ENCODE measurements at places on chromosomes 2 and 18.

GRCh38 chr18:74631623-74632350 is 34.1 kb downstream of the ZNF407 start:
- no peak for DNase-seq

DNA sequence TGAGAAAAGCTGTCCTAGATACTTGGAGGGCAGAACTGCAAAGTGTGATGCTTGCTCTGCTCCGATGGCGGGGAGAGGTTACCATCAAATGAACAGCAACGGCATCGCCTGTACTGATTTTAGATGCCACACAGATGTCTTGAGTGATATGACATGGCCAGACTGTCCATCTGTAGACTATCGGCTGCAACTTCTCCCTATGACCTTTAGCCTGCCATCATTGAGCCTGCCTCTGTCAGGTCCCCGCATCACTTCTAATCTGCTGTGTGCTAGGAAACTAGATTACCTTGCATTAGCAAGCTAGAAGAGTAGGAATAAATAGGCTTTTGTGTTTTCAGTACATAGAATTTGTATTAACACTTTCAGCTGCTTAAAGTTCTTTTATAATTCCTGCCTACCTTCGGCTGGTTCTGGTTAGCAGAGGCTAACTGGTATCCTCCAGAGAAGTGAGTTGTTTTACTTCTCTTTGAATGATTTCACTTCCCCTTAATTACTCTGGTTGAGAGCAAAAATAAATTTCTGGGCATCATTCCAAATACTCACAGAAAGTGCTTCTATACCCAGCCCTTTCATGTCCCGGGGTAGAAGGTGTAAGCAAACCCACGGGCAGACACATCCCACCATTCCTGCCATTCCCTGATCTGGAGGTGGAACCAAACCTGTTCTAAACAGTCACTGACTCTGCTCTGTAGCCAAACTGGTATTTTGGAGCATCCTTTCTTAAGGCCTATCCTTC is 24.0 kb downstream of the GAREM2 start:
- no peak for DNase-seq

GRCh38 chr2:15826273-15826717 is 114.1 kb upstream of the MYCN start:
- no peak for DNase-seq

DNA sequence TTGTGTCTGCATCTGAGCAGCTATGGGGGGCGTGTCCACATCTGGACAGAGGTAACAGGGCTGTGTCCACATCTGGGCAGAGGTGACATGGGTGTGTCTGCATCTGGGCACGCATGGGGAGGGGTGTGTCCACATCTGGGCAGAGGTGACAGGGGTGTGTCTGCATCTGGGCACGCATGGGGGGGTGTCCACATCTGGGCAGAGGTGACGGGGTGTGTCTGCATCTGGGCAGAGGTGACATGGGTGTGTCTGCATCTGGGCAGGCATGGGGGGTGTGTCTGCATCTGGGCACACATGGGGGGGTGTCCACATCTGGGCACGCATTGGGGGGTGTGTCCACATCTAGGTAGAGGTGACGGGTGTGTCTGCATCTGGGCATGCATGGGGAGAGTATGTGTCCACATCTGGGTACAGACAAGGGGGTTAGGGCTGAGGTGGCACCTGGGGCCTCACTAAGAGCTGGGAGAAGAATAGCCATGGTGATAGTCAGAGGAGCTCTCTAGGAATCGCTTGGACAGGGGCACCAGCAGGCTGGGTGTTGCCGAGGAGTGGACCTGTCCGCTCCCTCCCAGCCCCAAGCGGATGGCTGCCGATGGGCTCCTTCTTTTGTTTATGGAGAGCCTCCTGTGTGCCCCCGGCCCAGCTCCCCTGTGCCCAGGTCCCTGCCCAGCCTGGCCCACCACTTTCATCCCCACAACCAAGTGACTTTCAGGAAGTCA is 177.8 kb downstream of the EIPR1 start:
- DNase-seq = no peak

- DNase-seq = no peak
Observed at GRCh38 chr18:50169149-50169548, 25.8 kb downstream of the MYO5B start.

DNA sequence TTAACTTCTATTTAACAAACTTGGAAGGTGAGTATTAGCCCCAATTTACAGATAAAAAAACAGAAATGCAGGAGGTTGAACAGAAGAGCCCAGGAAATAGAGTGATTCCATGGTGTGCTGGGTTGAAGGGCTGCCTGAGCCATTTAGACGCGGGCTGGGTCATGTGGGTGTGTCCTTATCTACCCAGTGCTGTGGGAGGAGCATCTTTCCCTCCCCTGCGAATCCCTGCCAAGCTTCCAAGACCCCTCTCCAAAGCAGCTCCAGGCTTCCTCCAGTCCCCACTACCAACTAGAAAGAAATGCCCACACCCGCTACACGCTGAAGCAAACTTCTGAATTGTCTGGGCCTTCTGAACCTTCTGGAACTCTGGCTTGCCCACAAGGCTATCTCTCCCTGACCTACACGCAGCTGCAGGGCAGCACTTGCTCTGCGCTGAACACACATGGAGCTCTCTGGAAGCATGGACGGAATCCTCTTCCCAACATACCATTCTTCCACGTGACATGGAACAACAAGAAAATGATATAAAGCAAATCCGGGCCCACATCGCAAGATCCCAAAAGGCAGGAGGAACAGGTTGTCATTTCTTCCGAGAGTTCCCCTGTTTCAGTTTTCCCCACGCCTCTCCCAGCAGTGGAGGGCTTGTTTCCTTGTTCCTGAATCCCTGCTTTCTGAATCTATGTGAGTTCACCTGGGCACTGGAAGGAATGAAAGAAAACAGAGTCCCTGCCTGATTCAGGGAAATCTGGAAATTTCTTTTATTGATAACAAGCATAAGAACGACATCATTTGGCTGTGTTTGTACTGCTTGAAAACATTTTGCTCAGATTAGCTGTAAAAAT is 562.7 kb upstream of the ID2 start:
- DNase-seq = no peak

DNA sequence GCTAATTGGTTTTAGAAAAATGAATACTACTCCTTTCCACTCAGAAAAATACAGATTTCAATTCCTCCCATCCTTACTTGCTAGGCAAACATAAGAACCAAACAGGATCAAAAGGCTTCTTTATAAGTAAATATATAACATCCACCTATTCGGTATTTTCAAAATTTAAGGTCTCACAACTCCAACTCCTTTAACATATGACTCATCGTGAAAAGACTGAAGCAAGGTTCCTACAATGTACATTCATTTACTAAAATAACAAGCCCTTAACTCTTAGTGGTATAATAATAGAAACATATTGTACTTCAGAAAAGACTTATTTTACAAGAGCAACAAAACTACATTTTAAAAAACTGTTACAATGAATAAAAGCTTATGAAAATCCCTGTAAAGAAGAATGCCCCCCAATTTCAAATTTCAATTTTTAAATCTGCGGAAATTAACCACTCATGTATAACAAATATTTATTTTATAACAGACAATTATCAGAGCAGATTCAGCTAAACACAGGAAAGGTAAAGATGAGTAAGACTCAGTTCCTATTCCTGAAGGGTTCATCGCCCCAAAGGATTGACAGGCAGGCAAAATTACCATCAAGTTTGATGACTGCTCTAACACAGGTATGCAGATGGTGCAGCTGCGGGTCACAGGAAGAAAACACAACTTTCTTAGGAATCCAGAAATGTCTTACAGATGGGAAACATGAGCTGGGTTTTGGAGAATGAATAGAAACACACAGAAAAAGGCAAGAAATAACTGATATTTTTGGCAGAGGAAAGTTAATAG is 96.4 kb downstream of the COBLL1 start:
- DNase-seq = no peak

- no peak for DNase-seq
Observed at GRCh38 chr18:47254341-47254939, 3.0 kb upstream of the SKOR2 start.

DNA sequence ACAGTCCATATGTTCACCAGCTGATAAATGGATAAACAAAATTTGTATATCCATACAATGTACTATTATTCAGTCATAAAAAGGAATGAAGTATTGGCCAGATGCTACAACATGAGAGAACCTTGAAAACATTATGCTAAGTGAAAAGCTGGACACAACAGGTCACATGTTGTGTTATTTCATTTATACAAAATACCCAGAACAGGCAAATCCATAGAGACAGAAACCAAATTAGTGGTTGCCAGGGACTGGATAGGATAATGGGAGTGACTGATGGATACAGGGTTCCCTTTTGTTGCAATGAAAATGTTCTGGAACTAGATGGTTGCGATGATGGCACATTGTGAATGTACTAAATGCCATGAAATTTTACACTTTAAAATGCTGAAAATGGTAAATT is 10.2 kb upstream of the PCARE start:
- no peak for DNase-seq

DNA sequence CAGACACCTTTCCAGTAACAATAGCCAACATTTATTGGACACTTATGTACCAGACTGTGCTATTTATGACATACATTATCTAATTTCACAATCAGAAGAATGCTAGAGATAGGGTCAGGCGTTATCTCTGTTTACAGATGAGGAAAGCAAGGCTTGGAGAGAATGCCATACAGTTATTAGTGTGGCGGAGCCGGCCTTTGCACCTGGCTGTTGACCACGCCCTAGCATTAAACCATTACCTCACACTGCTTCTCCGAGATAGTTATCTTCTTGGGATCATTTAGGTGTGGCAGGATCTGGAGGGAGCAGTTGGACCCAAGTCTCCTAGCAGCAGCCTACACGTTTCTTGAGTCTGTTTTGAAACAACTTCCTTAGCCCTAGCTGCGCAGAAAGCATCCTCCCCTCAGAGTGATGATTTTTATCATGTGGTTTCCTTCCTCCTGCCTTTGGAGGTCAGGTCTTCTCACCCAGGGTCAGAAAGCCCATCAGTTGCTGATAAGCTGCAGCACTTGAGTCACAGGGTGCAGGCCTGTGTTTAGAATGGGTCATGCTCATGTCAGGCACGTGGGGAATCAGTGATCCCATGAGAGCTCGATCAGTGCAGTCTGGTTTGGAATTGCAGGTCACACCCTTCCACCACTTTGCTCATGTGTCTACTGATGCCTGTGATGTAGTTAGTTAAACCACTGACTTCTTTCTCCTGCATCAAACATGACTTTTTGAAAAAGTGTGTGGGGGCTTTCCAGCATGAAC is 118.2 kb downstream of the SPTBN1 start:
- no peak for DNase-seq

GRCh38 chr2:16727256-16727655 is 61.6 kb upstream of the CYRIA start:
- DNase-seq = no peak

DNA sequence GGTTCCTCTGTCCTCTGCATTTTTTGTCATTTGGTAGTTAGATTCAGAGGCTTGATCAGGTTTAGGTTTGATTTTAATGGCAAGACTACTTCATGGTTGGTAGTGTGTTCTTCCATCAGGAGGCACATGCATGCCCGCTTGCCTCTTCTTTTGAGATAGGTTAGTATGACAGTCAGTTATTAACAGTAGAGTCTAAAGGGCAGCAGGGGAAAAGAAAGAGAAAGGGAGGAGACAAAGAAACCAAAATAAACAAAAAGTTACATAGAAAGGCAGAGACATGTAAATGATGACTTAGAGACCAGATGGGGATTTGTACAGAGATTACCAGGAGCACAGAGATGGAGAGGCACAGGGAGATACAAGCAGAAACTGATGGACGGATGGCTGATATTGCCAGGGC is 10.2 kb upstream of the RMP24 start:
- DNase-seq = no peak

DNA sequence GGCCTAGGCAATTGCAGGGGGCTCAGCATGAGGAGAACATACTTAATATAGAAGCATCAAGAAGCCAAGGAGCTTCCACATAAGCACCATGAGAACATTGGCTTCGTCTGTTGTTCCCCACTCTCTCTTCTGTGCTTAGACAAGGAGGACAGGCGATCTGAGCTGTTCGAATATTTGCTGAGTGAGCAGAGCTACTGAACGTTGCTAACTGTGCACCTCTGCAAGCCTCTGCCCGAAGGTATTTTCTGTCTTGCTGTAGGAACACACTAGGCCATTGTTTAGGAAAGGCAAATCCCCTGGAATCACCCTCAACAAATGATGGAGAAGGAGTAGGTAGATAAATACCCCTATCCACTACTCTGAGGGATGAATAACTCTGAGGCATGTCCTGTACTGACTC is 813.8 kb downstream of the DCC start:
- DNase-seq = no peak

- DNase-seq = no peak
Observed at GRCh38 chr2:121489284-121489683, 41.4 kb upstream of the RNU4ATAC start.

DNA sequence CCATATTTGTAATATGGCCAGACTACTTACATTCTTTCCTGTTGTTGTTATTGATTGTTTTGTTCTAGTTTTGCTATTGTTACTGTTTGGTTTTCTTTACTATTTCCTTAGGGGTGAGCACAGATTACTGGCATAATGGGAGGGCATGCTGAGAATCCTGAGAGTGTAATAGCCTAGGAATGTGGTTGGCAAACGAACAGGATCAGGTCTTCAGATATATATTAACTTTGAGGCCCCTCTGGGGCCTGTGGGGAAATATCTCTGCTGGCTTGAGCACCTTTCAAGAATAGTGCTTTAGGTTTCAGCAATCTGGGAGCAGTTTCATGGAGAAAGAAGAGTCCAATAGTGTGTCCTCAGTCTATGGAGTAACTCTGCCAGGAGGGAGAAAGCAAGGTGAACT is 144.4 kb downstream of the THSD7B start:
- no peak for DNase-seq

GRCh38 chr2:136404925-136405324 is 287.0 kb upstream of the CXCR4 start:
- DNase-seq = no peak

- DNase-seq = no peak
Observed at GRCh38 chr2:35873921-35874320, 481.7 kb upstream of the CRIM1 start.

DNA sequence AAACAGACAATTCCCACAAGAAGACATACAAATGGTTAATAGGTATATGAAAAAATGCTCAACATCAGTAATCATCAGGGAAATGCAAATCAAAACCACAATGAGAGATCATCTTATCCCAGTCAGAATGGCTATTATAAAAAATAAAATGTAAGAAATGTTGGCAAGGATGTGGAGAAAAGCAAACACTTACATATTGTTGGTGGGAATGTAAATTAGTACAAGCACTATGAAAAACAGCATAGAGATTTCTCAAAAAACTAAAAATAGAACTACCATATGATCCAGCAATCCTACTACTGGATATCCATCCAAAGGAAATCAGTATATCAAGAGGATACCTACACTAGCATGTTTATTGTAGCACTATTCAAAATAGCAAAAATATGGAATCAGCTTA is 186.6 kb downstream of the NOL4 start:
- DNase-seq = no peak

DNA sequence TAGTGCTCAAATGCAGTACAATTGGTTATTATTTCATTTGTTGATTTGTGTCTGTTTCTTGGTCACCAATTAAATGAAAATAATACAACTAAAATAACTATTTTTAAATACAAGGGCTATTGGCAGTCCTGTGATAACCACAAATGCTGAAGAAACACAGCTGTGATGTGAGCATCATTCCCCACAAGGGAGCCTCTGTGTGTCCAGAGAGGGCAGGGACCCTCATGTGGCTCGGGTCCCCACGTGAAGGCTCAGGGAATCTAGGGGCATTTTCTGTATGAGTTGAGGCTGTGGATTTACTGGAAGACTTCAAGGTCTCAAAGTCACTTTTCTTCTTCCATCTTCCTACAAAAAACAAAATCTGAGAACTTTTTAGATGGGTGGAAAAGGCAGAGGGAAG is 316.1 kb upstream of the RAB12 start:
- DNase-seq = no peak

GRCh38 chr2:109378682-109379081 is 235.1 kb downstream of the SEPTIN10 start:
- DNase-seq = no peak
